Omental fat pad (tissue), 4 donors: ENCODE measurements at places on chromosomes 6 and 20.

- DNase-seq: no peak
Observed at GRCh38 chr6:88477413-88477812, 311.3 kb upstream of the CNR1 start.

DNA sequence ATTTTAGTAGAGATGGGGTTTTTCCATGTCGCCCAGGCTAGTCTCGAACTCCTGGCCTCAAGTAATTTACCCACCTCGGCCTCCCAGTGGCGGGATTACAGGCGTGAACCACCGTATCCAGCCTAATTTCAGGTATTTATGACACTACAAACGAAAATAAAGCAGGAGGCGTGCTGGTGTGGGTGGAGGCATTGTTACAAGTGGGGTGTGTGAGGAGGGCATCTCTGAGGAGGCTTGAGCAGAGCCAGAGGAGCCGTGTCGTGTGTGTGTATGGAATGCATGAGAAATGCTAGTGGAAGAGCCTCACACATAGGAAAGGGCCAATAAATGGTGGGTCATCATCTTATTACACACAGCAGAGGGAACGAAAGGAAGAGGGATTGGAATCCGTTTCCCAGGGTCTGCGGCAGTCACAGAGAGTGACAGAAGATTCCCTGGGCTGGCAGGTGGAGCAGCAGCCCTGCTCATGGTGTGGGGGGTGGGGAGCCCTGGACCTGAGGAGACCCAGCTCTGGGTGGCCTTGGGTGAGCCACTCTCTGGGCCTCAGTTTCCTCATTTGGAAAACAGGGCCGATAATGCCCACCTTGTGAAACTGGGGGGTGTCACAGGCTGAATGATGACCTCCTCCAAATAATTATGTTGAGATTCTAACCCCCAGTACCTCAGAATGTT is 17.2 kb upstream of the PEDS1 start:
- no peak for DNase-seq

GRCh38 chr6:46788791-46789190 is 4.4 kb upstream of the MEP1A start:
- no peak for DNase-seq

DNA sequence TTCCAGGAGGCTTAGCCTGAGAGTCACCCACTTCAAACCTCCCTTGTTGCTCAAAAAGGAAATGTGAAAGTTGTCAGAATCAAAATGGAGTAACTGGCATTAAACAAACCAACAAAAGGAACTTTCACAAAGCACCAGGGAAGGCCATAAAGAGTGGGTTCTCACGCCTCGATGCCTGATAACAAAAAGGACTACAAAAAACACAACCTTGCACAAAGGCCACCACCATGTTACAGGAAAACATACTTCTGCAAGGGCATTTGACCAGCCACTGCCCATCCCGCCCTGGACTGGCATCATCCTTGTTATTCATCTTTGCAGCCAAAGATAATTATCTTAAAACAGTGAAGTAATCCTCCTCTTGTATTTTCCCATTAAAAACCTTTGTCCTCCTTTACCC is 34.8 kb downstream of the RNASET2 start:
- DNase-seq: no peak

DNA sequence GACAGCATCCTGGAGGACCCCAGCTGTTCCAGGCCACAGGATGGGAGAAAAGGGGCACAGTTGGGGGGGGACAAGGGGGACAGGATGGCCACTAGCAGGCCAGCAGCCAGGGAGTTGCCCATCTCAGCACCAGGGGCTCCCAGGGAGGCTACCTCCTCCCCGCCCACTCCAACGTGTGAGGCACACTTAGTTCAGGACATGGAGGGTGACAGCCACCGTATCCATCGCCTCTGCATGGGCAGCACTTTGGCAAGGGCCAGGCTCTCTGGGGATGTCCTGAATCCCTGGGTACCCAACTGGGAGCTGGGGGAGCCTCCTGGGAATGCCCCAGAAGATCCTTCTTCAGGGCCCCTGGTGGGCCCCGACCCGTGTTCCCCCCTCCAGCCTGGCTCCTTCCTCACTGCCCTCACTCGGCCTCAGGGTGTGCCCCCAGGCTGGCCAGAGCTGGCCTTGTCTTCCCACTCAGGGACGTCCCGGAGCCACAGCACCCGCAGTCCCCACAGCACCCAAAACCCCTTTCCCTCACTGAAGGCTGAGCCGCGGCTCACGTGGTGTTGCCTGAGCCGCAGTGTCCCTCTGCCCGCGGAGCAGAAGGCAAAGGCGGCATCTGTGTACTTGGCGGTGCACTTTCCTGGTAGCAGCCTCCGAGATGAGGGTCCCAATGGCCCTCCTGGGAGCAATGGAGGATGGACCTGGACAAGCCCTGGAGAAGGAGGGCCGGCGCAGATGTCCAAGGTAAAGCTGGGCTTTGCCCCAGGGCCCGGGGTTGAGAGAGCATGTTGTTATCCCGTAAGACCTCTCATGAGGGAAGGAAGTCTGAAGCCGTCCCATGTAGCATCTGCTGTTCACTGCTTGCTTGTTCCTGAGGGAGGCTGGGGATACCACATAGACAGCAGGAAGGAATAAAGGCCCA is 30.7 kb downstream of the ZNF831 start:
- no peak for DNase-seq

DNA sequence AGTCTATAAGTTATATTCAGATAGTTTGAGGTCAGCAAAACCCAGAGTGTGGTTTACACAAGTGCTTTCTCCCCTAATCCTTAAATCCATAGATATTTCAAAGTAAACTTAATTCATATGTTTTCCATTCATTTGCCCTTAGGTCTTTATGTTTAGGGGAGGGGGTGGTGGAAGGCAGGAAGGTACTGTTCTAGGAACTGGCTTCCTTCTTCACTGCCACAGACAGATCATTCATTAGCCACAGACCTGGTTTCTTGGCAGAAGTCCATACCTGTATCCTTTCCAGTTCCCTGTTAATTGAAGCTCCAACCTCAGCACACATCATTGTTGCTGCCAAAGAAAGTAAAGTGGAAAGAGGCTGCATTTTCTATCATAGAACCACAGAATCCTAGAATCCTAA is 123.0 kb downstream of the AIG1 start:
- DNase-seq: no peak

DNA sequence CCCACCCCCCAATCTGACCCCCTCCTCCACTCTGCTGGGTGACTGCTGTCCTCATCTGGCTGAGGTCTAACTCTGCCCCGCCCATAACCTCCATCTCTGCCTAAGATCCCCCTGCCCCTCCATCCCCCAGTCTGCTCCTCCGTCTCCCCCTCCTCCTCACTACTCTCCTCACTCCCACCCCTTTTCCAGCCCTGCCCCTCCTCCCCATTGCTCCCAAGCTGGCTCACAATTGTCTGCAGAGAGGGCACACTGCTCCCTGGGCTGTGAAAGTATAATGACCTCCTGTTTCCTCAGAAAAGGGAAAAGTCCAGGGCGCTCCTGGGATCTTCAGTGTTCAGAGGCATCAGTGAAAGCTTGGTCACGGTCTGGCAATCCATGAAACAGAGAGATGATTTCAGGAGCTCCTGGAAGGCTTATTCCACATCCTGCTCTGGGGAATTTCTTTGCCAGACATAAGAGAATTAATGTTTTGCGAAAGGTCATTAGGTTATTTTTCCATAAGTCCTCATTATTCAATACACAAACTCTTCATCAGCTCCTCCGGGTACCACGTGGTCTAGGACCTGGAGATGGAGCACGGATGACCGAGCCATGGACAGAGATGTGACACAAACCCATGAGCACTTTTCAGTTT is 21.5 kb downstream of the CST5 start:
- DNase-seq: no peak

DNA sequence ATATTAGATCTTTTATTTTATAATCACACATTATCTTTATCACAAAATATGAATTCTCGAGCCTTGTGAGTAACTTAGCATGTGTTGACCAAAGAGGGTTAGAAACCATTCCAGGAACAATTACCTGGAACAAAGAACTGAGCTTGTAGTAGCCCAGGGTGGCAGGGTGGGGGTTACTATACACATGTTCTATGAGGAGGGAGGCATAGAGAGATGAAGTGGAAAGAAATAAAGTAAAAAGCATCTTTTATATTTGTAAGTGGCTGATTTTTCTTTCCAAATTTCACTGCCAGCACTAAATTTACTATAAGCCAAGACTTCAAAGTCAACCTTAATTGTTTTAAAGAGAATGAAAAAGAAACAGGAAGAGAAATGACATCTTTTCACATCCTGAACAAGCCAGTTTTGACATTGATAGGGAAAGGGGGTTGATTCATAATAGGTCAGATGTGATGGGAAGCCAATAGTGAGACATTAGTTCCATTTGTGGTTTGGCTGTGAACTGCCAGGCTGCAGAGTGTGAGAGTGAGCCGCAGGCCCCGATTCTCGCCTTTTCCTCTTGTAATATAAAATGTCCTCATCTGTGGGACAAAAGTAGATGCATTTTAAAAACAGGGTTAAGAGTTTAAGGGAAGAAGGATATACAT is 52.7 kb upstream of the MYB start:
- DNase-seq: no peak

- no peak for DNase-seq
Observed at GRCh38 chr6:154017786-154018185, 21.3 kb upstream of the OPRM1 start.

- DNase-seq: no peak
Observed at GRCh38 chr20:44145131-44145775, 41.7 kb downstream of the JPH2 start.

GRCh38 chr20:26167499-26167898 is 470.8 kb upstream of the ZNF337 start:
- DNase-seq: no peak

DNA sequence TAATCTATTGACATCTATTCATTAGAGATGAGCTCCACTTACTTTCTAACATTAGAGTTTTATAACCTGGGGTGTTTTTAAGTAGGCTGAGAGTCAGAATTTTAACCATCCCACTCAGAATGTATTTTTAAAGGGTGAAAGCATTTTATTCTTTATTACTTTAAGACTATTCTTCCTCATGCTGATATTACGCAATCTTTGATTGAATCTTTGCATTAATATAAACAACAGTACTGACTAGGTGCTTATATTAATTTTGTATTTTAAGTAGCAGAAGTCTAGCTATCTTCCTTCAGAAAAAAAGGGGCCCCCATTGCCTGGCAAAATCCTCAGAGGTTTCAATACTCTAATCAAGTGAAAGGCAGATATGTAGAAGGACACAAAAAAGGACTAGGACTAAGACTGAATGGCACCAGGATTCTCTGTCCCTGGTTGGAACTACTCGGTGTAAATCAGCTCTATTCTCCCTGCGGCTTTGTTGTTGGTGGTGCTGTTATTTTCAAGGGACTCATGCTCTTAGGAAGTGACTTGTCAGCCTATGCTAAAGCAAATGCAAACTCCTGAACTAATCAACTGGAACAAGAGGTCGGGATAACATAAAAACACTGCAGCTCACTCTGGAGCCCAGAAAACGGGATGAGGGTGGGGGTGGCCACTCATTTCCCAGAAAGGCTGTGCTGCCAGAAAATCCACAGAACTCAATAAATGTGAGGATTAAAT is 1324.4 kb downstream of the GRIK2 start:
- DNase-seq: no peak

DNA sequence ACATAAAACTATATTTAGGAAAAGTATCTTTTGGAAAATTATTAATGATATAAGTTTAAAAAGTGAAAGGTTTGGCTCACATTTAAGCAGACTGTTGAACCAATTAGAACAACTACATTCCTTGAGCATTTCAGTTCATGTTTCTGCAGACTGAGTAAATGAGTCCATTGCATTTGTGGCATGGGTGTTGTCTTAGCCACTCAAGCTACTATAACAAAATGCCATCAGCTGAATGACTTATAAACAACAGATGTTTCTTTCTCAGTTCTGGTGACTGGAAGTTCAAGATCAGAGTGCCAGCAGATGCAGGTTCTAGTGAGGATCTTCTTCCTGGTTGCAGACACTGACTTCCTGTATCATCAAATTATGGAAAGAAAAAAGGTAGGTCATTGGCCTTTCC is 67.1 kb upstream of the SLC2A12 start:
- no peak for DNase-seq

GRCh38 chr6:106763361-106763760 is 134.0 kb downstream of the QRSL1 start:
- no peak for DNase-seq

- no peak for DNase-seq
Observed at GRCh38 chr20:60238992-60239660, 280.9 kb downstream of the CDH26 start.

DNA sequence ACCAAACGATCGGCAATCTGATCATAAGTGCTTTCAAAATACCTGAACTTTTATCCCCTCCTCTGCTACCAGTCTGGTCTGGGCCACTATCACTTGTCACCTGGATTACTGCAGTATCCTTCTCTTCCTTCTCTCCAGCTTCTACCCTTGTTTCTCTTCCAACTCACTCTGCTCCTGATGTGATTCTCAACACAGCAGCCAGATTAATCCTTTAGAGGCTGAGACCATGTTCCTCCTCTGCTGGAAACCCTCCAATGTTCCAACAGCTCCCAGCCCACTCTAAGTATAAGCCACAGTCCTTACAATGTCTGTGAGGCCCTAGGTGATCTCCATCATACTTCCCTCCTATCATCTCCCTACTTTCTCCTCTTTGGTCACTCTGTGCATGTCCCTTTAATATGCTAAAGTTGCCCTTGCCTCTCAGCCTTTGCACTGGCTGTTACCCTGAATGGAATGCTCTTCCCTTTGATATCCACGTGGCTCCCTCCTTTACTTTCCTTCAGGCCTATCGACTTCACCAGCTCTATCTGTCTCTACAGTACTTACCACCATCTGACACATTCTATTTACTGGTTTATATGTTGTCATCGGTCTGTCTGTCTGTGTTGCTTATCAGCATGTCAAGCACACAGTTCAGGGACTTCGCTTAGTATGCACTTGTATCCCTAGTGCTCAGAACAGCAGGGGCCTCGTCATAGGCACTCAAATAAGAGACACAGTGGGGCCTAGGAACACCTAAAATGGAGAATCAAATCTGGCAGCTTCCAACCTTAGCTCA is 35.0 kb upstream of the RNF24 start:
- DNase-seq: no peak

- DNase-seq: no peak
Observed at GRCh38 chr6:75602246-75603105, 796 bp downstream of the SENP6 start.

- no peak for DNase-seq
Observed at GRCh38 chr6:35018182-35018519, 123.0 kb downstream of the TCP11 start.
